ENCODE measurements at places on chromosomes 6 and 20.

- no peak for DNase-seq
These were observed 55.9 kb downstream of the PROKR2 start for GRCh38 chr20:5260889-5261288.

- no peak for DNase-seq
These were observed 30.3 kb downstream of the UTRN start for GRCh38 chr6:144315226-144315980.

GRCh38 chr6:18328540-18328939, 58.6 kb upstream of the RNF144B start:
- no peak for DNase-seq

DNA sequence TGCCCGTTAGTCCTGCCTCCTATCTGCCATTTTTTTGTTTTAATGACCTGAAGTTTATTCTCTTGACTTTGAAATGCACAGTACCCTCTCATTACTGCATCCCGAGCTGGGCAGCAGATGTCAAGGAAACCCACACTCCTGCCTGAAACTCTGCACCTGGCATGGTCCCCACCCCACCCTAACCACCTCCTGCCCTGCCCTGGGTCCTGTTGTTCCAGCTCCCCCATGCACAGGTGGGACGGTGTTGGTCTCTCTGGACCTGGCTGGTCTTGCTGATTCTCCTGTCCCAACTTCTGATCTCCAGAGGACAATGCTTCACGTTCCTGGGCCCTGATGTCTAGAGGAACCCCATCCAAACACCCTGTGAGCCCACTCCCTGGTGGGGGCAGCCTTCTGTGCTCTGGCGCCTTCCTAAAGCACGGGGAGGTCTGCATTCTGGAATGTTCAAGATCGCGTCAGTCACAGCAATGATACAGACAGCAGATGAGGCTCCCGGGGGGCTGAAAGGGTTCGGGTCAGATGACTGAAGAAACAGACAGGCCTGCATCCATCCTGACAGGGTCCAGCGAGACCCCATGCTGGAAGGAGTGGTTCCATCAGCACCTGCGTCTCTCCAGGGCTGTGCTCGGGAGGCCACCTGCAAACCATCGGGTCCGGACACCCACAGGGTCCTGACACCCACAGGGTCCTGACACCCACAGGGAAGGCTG, 73.6 kb downstream of the ERMARD start:
- DNase-seq, result no peak

GRCh38 chr6:112443179-112444065, 96.3 kb downstream of the RFPL4B start:
- no peak for DNase-seq

GRCh38 chr6:136764517-136764993, 27.7 kb downstream of the MAP3K5 start:
- no peak for DNase-seq

GRCh38 chr6:135115834-135116233, 61.2 kb upstream of the HBS1L start:
- no peak for DNase-seq

- DNase-seq, result no peak
These were observed 178.0 kb upstream of the SGK1 start for GRCh38 chr6:134495890-134496248.

- DNase-seq, result no peak
These were observed 920 bp downstream of the ZBTB12 start for GRCh38 chr6:31900917-31901414.

- DNase-seq, result no peak
These were observed 165.7 kb downstream of the SOD2 start for GRCh38 chr6:159527351-159527750.

GRCh38 chr6:106890447-106890846, 84.1 kb downstream of the CD24 start:
- no peak for DNase-seq

- no peak for DNase-seq
These were observed 6.1 kb downstream of the SIRPG start for GRCh38 chr20:1651268-1652058.

- DNase-seq, result no peak
These were observed 4.0 kb downstream of the LRRC73 start for GRCh38 chr6:43506171-43506570.

DNA sequence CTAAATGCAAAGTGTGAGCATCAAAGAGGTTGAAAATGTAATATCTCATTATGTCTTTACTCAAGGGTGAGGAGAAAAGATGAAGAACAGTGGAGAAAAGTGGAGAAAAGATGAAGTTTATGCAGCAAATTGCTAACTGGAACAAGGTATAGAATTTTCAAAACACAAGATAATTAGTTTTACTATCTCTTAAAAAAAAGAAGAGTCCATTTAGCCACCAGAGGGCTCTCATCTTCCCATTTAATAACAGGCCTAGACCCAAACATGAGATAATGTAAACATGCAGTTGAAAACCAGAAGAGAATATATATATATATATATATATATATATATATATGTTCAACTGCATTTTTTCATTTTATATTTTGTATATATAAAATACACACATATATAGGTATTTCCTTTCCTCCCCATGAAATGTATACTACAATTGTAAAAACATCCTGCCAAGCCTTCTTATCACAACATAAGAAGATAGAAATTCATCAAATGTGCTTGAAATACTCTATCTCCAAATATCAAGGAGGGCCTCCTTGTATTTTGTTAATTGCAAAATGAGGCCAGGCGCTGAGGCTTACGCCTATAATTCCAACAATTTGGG, 78.4 kb downstream of the ADTRP start:
- DNase-seq, result no peak

- no peak for DNase-seq
These were observed 105.9 kb downstream of the KLHL32 start for GRCh38 chr6:97030431-97030830.

DNA sequence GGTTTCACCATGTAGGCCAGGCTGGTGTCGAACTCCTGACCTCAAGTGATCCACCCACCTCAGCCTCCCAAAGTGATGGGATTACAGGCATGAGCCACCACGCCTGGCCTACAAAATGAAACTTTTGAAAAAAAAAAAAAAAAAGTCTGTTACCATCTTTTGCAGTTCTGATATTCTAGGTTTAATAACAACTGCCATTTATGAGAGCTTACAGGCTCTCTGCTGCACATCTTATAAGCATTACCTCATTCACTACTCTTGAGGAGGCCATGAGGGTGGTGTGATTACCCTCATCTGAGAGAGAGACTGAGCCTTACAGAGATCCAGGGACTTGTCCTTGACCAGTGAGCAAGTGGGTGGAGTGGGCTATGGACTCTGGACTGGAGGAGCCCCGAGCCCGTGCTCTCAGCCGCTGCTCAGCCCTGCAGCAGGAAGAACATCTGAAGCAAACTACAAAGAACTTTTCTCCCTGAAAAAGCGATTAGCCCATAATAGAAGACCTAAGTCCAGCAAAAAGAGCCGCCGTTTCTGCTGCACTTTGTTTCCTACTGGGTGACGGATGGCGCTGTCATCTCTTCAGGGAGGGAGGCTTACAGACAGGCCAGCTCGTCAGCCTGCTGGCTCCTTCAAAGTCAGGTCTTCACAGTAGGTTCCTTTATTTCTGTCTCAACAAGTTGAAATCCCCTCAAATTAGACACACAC, 119.8 kb upstream of the AKAP12 start:
- DNase-seq, result no peak

DNA sequence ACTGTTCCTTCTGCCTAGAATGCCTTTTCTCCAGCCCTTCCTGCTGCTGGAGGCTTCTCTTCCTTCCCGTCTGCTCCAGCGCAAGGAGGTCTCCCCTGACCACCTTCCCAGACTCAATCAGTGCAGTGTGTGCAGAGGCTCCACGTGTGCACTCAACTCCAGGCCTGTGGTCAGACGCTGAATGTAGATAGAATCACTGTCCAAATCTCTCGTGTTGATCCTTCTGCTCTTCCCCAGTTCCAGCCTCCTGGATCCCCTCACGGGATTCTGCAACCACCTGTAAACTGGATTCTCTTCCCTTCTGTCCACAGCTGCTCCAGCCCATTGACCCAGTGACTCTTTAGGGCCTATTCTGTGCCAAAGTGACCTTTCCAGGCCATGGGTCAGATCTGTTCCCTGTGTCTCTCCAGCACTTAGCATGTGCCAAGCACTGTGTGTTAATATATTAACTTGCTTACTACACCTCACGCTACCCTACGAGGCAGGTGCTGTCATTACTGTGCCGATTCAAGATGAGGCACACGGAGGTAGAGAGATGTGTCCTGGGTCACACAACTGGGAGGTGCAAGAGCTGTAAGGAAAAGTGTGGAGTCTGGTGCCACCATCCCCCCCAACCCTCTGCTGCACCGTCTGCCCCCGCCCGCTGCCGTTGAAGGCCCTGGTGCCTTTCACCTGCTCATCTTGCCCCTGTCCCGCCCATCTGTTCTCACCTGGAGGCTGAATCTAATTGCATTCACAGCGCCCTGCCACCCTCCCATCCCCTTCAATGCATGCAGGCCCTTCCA, 112.2 kb downstream of the SULF2 start:
- DNase-seq, result no peak

DNA sequence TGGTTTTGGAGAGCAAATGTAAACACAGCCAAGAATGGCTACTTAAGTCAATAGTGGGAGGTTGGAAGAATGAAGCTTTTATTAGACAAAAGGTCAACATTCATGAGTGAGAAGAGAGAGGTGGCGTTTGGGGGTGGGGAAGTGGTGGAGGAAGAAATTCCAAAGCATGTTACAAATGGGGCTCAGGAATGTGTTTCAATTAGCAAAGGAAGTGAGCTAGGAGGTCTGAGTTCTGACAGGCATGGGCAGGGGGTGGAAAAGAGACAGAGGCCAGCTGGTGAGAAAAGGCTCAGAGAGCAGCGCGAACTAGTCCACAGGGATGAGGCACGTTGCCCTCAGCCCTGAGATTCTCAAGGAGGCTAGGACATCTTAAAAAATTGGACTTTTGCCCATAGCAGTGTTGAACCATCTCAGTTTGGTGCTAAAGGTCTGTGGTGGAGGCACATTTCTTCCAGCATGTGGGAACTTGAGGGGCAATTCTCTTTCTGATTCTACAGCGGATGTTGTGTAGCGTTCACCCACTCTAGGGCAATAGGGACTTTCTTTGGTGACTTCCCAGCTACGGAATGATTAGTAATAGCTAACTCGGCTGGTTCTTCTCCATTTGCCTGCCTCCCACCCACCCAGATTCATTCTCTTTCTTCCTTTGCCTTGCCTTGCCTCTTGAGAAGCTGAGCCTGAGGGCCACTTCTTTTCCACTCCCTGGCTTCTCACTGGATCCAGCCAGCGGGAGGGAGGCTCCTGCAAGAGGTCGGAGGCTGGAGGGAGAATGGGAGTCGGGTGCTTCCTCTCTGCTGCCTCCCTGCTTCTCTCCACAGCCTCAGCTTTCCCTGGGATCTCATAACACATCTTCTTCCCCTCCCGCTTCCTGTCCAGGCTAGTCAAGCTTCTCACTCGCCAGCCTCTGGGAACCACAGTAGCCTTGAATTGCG, 45.1 kb upstream of the NEDD9 start:
- DNase-seq, result no peak

DNA sequence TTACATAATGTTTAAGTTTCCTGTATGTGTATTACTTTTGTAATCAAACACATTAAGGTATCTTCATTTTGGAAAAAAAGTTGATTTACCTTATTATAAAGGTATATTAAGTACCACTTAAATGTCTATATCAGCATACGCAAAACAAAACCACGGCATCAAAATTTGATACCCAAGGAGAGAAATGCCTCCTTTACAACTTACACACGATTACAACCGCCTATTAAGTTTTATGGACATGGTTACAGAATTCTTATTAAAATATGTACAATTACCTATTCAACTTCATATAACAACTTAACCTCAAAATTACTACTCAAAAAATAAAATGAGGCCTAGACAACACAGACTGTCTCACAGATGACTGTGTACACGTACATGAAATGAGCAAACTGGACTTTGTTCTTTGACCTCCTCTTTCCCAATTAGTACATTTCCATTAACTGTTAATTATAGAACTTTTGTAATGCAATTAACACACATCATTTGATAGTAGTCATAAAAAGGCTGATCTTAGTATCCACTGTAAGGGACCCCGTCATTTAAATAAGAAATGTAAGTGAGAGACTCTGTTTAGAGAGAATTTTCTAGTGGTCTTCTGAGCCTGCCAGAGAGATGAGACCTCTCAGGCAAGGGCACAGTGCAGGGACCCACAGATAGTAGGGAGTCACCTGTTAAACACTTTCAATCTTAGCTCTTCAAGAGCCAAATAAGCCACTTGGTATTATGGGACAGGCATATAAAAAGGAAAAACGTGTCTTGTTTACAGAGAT, 2.5 kb downstream of the DIDO1 start:
- no peak for DNase-seq

DNA sequence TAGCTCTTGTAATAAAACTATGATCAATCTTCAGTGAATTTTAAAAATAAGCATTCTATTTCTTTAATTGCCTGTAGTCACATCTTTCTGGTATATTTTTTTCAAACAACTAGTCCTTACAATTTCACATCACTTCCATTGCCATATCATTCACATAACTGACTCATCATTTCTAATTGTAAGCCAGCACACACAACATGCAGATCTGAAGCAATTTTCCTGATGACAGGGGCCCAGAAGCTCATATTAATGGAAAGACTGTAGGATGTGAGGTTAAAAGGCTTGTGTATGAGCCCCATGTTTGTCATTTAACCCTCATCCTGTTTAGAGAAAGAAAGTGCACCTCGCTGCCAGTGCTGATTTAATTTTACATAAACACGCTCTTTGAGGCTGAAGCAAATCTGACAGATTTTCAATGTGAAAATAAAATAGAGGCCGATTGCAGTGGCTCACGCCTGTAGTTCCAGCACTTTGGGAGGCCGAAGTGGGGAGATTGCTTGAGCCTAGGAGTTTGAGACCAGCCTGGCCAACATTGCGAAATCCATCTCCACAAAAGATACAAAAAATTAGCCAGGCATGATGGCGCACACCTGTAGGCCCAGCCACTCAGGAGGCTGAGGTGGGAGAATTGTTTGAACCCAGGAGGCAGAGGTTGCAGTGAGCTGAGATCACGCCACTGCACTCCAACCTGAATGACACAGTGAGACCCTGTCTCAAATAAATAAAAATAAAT, 40.1 kb upstream of the LTV1 start:
- DNase-seq, result no peak

DNA sequence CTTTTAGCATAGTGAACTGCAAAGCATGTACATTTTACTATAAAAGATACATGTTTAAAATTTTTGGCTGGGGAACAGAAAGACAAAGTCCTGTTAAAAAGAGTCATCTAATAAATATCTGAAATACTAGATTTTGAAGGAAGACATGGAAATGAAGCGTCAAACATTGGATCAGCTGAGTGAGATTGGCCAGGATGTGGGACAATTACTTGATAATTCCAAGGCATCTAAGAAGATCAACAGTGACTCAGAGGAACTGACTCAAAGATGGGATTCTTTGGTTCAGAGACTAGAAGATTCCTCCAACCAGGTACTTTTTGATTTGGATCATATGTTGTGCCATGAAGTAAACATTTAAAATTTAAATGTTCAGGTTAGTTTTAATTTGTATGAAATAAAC, 162.3 kb downstream of the UTRN start:
- DNase-seq, result no peak

- no peak for DNase-seq
These were observed 50.0 kb downstream of the LAMA4 start for GRCh38 chr6:112204350-112204706.

GRCh38 chr6:19394687-19395086, 442.5 kb upstream of the ID4 start:
- no peak for DNase-seq

GRCh38 chr20:11529047-11529446, 388.6 kb upstream of the BTBD3 start:
- DNase-seq, result no peak

GRCh38 chr20:12023194-12023795, 105.6 kb downstream of the BTBD3 start:
- no peak for DNase-seq

- DNase-seq, result peak; percentile 6
These were observed 115.6 kb downstream of the TMEM170B start for GRCh38 chr6:11653028-11653583.

Data from stimulated activated CD4-positive, alpha-beta T cell treated with anti-CD3 and anti-CD28 coated beads, Interleukin-1b, Interleukin-23, amount 100 ng/mL, for 1 hour (primary cell).